ENCODE measurements at places on chromosomes 5 and 9.

DNA sequence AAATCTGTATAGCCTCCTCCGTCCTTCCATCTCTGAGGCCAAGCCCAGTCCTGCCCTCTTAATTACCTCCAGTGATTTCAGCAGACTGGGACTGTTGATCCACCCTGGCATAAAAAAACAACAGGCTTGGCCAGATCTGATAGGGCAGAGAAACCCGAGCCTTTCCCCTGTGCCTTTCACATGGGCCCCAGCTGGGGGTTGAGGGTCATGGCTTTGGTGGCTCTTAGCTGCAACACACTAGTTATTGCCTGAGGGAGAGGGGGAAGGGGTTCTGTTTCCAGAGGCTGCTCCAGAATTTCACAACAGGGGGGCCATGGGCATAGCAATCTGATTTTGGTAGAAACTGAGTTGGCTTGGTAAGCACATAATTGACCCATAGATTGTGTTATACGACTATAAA, 21.2 kb upstream of the PANK3 start:
- peak; percentile 16 for DNase-seq

GRCh38 chr5:124072570-124072969, 560.6 kb downstream of the CSNK1G3 start:
- DNase-seq: no peak

DNA sequence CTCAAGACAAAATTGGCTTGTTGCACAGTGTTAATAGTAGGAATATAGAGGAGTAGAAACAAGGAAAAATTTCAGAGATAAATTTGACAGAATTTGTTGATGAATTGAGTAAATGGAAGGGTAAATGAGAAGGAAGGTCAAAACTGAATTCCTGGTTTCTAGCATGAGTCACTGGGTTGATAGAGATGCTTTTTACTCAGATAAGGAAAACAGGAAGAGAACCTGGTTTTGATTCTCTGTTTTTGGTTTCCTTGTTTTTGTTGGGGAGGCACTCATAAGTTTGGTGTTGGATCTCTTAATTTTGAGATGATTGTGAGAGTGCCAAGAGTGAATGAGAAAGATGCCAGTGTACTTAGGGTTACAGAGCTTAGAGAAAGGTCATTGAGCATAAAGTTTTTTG, 7.1 kb downstream of the LRRC70 start:
- DNase-seq: no peak

GRCh38 chr5:141573489-141574121, 45.2 kb downstream of the DIAPH1 start:
- DNase-seq: no peak

DNA sequence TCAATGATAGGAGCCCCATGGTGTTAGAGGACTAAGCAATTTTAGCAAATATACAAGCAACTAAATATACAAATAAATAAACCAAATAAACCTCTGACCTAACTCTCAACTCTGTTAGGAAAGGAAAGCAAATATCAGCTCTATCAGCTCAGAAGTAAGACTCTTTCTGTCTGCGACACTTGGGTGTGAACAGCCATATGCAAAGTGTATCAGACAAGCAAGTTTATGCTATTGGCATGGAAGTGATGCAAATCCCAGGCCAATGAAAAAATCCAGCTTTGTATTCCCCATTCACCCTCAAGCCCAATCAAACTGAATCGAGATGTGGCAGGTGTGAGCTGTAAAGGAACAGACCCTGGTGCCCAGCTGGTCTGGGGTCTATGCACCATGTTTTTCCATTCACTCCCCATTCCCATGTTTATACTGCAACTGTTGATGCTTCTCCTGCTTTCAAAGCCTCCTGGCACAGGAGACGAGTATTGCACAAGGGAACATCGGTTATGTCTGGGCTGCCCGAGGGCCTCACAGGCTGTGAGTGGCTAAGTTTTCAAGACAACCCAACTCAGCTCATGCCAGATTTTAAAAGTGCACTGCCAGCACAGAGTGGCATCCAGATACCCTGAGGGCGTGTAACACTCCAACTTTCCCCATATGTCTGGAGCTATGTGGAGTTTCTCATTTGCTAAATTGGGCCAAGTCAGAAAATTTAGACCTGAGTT, 73.1 kb downstream of the FEM1C start:
- DNase-seq: no peak

DNA sequence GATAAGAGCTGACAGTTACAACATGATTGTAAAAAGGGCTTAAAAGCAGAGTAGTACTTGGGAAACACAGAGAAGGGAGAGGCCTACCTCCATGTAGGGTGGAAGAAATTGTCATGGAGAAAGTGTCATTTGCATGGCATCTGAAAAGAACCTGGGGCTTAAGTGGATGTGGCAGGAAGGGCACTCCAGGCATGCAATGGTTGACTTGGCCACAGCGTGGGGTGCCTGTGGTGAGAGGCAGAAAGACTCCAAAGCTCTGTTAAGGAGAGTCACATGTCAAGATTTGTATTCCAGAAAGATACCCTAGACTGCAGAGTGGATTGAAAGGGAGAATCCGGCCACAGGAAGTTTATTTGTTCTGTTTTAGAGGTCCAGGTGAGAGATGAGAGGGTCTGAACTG, 2.4 kb downstream of the POLR3G start:
- no peak for DNase-seq

All from Caki2 (cell line).